ENCODE measurements at places on chromosomes 13 and 19. TPM values are rescaled to one million over a fixed set of nuclear protein-coding genes. Genes with fewer than 3 reads are reported as not detected.

DNA sequence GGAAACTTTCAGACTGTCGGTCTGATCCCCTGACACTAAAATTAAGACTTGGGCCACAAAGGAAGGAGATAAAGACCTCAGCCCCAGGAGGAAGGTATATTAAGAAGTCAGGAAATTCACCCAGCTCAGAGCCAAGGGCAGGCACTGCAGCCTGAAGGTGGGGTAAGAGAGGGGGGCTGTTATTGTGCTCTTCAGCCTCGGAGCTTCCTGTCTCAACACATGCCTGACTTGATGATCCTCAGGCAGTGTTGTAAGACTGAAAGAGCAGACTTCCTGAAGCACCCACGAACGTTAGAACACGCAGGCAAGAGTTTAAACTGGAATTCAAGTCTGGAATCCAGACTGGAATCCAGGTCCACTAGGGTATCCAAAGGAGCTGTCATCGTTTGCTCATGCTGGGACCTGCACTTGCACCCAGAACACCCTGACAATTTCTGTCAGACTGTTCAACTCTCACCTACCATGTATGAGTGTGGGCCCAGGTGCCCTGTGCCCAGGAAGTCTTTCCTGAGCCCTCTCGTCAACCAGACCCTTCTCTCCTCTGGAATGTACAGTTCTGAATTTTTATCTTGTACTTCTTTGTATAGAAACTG is 10.7 kb upstream of the FLT1 start:
- peaks cover 12% of the 10 kb centered on the region for H3K27me3 ChIP-seq
- H3K4me1 ChIP-seq = peaks cover 3% of the 10 kb centered on the region
- no peak for DNase-seq
- H3K36me3 ChIP-seq = no peaks in the 10 kb centered on the region
- H3K27ac ChIP-seq = no peak overlapping the region

DNA sequence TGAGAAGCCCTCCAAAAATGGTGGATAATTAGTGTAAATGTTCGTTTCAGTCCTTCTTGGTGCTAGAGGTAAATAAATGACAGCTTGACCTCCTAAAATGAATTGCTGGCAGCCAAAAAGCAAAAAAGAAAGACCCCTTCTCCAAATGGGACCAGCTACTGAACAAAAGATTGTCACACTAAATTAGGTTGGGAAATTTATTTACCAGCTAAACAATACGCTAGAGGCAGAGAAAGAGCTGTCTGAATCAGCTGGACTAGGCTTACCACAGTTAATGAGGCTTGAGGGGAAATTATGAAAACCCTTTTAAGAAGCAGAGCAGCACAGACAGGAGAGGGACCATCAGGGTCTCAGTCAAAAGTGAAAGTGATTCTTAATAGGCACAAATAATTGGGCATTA is 498.9 kb downstream of the SUCLA2 start:
- DNase-seq = no peak
- no peaks in the 10 kb centered on the region for H3K36me3 ChIP-seq
- no peaks in the 10 kb centered on the region for H3K27me3 ChIP-seq

DNA sequence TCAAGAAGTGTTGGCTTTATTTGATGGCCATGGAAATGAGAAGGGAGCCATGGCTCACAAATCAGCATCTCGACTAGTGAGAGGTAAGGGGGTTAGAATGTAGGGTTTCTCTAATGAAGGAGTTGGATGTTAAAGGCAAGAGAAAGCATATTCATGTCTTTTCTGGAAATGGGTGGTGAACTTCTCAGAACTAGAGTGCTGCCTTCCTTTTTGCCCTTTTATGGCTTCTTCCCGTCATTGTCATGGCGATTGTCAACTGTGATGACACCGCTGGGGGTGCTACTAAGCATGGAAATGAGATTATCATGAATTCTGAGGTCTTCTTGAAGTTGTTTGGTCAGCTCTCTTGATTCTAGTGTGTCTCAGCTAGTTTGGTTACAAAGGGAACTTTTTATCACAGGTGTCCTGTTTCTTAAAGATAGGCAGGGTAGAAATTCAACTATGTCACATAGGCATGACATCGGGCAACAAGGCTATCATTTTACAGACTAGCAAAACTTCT is 180.4 kb downstream of the LIG4 start:
- no peaks in the 10 kb centered on the region for H3K36me3 ChIP-seq
- H3K27ac ChIP-seq = no peak overlapping the region
- no peak overlapping the region for H3K4me3 ChIP-seq

GRCh38 chr19:6671960-6672359 is 2.0 kb upstream of the TNFSF14 start:
- no peak for DNase-seq
- no peaks in the 10 kb centered on the region for H3K27me3 ChIP-seq
- no peak overlapping the region for H3K4me3 ChIP-seq
- H3K36me3 ChIP-seq = no peaks in the 10 kb centered on the region
- H3K4me1 ChIP-seq = peaks cover 12% of the 10 kb centered on the region

DNA sequence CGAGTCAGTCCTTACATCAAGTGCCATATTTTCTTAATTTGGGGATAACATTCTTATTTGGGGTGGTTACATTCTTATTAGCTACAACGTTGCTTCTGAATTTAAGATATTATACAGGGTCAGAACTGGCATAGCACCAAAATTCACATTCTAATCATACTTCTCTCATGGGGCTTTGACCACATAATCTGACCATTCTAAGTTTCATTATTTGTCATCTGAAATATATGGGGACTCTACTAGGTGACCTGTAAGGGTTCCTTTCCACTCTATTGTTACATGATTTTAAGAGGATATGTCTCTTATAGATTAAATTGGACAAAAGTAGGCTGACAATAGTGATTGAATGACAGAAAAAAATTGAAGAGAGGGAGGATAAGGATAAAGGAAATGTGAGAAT is 536.5 kb downstream of the KCTD12 start:
- H3K4me1 ChIP-seq = no peaks in the 10 kb centered on the region
- H3K4me3 ChIP-seq = no peak overlapping the region
- no peak overlapping the region for H3K27ac ChIP-seq
- DNase-seq = no peak

- peak overlapping the region; percentile 95 for H3K27ac ChIP-seq
- peak overlapping the region; percentile 93 for H3K4me3 ChIP-seq
- H3K36me3 ChIP-seq = no peaks in the 10 kb centered on the region
Measured at GRCh38 chr13:97221466-97221865, 667 bp upstream of the MBNL2 start.

DNA sequence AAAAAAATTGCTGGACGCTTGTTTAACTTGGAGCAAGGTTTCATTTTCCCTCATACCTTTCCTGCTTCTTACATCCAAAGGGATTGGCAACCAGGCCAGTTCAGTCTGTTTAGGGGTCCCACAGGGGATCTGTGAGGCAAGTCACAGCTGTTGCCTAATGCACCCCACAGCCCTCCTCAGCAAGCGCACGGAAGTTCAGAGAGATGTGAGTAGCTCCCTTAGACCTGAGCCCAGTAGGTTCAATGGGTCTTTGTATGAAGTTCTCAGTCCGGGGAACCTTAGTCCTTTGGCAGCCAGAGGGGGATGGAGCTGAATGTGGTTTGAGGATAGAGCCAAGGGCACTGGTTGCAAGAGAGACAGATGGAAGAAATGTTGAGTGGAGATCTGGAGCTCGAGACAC is 13.0 kb downstream of the SAMD4B start:
- no peak overlapping the region for H3K27ac ChIP-seq
- H3K4me1 ChIP-seq = peaks cover 4% of the 10 kb centered on the region
- peaks cover 47% of the 10 kb centered on the region for H3K36me3 ChIP-seq
- H3K4me3 ChIP-seq = no peak overlapping the region
- H3K27me3 ChIP-seq = no peaks in the 10 kb centered on the region
- no peak for DNase-seq

GRCh38 chr19:40241809-40242384 is 15.4 kb upstream of the CCNP start:
- H3K4me1 ChIP-seq = peaks cover 21% of the 10 kb centered on the region
- no peaks in the 10 kb centered on the region for H3K27me3 ChIP-seq
- no peak for DNase-seq
- peaks cover 31% of the 10 kb centered on the region for H3K36me3 ChIP-seq
- no peak overlapping the region for H3K4me3 ChIP-seq
- H3K27ac ChIP-seq = no peak overlapping the region

DNA sequence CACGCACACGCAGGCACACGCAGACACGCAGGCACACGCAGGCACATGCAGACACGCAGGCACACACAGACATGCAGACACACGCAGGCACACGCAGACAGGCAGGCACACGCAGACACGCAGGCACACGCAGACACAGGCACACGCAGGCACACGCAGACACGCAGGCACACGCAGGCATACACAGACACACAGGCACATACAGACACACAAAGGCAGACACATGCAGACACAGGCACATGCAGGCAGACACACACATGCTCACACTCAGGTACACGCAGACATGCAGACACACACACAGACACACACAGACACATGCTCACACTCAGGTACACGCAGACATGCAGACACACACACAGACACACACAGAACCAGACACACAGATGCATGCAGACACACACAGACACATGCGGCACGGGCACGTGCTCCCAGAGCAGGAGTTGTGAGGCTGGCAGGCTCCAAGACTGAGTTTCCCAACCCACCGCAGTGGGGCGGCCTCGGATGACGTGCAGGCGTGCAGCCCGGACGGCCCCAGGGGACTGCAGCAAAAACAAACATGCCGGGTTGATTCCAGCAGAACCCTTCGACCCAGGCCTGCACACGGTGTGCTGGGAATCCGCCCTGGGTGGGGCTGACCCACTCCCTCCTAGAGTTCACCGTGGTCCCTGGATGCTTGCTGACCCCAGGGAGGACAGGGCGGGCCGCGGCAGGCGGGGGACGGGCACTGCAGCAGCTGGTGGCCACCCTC is 100.0 kb downstream of the GADD45B start:
- peak overlapping the region; percentile 86 for H3K27ac ChIP-seq
- H3K4me1 ChIP-seq = peaks cover 46% of the 10 kb centered on the region
- H3K27me3 ChIP-seq = no peaks in the 10 kb centered on the region
- no peak overlapping the region for H3K4me3 ChIP-seq
- no peaks in the 10 kb centered on the region for H3K36me3 ChIP-seq

- no peaks in the 10 kb centered on the region for H3K27me3 ChIP-seq
- no peak for DNase-seq
- peaks cover 38% of the 10 kb centered on the region for H3K36me3 ChIP-seq
- H3K4me1 ChIP-seq = peaks cover 2% of the 10 kb centered on the region
- no peak overlapping the region for H3K27ac ChIP-seq
Measured at GRCh38 chr19:46775642-46776258, 12.6 kb downstream of the SLC1A5 start.

NOTCH3 gene
- 200 TPM for total RNA-seq

TNFSF9 gene
- total RNA-seq = 1.5 TPM

OR4F17 gene
- total RNA-seq = not detected

CCDC70 gene
- total RNA-seq = not detected
